Endothelial cell (in vitro differentiated cells): ENCODE measurements at places on chromosomes 2 and 18.

DNA sequence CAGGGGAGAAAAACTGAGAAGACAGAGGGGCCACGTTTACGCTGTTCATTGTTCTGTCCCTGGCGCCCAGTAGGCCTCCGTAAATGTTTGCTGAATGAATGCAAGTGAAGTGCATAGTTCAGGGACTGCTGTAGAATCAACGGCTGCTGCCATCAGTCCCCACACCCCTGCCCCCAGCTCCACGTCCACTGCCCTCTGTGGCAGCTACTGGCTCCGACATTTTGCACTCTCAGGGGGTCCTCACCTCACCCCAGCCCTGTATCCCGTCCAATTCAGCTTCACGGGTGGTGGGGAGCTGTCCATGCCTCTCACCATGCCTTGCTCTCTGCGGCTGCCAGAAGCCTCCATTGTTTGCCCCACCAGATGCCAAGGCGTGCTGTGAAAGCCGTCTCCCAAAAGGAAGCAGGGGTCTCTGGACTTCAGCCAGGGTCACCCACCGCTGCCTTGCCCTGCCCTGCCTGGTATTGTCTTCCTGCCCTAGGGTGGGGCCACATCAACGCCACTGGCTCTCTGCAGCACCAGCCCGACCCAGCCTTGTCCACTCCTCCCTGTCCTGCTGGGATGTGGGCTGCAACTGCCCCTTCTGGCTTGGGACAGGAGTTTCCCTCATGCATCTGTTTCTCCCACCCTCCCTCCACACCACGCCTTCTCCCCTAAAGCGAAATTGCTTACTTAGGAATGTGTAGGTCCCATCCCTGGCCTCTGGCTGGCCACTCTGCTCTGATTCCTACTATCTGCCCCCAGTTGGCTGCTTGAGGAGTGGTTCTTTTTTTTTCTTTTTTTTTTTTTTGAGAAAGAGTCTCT is 86.0 kb downstream of the RHOB start:
- H3K36me3 ChIP-seq, result no peaks in the 10 kb centered on the region
- H3K27me3 ChIP-seq, result peaks cover 2% of the 10 kb centered on the region
- peaks cover 6% of the 10 kb centered on the region for H3K4me1 ChIP-seq
- no peak for DNase-seq
- no peak overlapping the region for H3K27ac ChIP-seq

DNA sequence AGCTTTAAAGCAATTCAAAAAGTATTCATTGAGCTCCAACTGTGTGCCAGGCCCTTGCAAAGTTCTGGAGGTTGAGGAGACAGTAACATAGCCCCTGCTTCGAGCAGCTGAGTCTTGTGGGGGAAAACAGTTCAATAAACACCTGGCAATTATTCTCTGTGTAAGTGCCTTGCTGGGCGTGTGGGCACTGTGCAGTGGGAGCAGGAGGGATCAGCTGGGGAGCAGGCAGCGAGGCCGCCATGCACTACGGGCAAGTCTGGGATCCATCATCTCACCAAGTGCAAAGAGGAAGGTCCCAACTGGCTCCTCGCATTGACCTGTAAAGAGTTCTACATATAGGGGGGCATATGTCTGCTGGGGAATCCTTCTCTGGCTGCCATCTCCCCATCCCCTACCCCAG is 342.2 kb upstream of the HS6ST1 start:
- no peak for DNase-seq
- no peak overlapping the region for H3K4me3 ChIP-seq
- peaks cover 3% of the 10 kb centered on the region for H3K36me3 ChIP-seq
- peaks cover 5% of the 10 kb centered on the region for H3K27me3 ChIP-seq

- H3K4me1 ChIP-seq, result no peaks in the 10 kb centered on the region
- no peak overlapping the region for H3K27ac ChIP-seq
- H3K27me3 ChIP-seq, result peaks cover 6% of the 10 kb centered on the region
- no peaks in the 10 kb centered on the region for H3K36me3 ChIP-seq
- no peak overlapping the region for H3K4me3 ChIP-seq
These were observed 5.3 kb upstream of the SH3RF3 start for GRCh38 chr2:109123586-109124201.

- H3K36me3 ChIP-seq, result no peaks in the 10 kb centered on the region
- no peak overlapping the region for H3K4me3 ChIP-seq
- H3K4me1 ChIP-seq, result no peaks in the 10 kb centered on the region
- DNase-seq, result no peak
These were observed 58.5 kb upstream of the RAB27B start for GRCh38 chr18:54769526-54770464.

DNA sequence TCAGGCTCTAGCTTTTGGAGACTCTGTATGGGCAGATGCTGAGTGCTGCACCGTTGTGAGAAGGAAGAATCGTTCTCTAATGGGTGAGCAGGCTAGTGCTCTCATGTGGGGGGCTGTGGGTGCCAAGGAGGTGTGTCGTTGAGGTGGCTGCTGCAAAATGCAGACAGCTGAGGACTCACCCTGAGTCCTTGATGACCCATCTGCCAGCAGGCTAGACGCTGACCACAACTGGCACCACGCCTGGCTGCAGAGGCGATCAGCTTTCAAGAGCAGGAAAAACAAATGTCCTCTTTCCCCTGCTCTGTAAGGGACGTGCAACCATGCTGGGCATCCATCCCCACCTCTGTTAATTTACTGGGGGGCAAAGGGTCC is 48.2 kb downstream of the HAUS1 start:
- no peak overlapping the region for H3K27ac ChIP-seq
- H3K36me3 ChIP-seq, result peaks cover 3% of the 10 kb centered on the region
- H3K4me1 ChIP-seq, result no peaks in the 10 kb centered on the region
- no peak for DNase-seq
- no peaks in the 10 kb centered on the region for H3K27me3 ChIP-seq

DNA sequence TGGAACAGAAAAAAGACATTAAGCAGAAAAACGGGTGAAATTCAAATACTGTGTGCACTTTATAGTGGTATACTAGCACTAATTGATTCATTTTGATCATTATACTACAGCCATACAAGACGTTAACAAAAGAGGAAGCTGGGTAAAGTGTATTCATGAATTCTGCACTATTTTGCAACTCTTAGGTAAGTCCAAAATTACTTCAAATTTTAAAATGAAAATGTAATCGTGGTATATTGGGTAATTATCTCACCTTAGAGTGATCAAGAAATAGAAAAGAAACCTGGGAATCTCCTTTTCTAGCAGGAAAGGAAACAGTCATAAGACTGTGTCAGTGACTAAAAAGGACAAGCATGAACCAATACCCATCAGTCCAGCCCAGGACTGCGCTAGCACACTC is 5.4 kb downstream of the TGFBRAP1 start:
- H3K27ac ChIP-seq, result no peak overlapping the region
- H3K4me3 ChIP-seq, result no peak overlapping the region
- DNase-seq, result no peak
- peaks cover 7% of the 10 kb centered on the region for H3K27me3 ChIP-seq

DNA sequence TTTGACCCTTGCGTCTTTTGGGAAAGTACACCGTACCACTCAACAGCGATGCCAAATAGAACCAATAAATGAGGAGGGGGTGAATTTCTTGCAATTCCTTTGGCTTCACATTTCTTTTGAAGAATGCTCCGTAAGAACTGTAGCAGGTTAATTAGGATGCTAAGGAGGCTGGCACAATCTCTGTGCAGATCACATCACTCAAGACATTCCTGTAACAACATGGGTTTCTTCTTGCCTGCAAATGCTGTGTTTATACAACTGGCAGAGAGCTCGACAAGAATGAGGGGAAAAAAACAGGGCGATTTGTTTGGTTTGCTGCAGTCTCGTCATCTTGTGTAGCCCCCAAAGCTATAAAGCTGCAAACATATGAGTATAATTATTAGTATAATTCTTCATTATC is 424.8 kb upstream of the DCC start:
- no peak overlapping the region for H3K4me3 ChIP-seq
- no peaks in the 10 kb centered on the region for H3K36me3 ChIP-seq
- no peak overlapping the region for H3K27ac ChIP-seq
- H3K4me1 ChIP-seq, result no peaks in the 10 kb centered on the region
- DNase-seq, result no peak
- H3K27me3 ChIP-seq, result peaks cover 2% of the 10 kb centered on the region

DNA sequence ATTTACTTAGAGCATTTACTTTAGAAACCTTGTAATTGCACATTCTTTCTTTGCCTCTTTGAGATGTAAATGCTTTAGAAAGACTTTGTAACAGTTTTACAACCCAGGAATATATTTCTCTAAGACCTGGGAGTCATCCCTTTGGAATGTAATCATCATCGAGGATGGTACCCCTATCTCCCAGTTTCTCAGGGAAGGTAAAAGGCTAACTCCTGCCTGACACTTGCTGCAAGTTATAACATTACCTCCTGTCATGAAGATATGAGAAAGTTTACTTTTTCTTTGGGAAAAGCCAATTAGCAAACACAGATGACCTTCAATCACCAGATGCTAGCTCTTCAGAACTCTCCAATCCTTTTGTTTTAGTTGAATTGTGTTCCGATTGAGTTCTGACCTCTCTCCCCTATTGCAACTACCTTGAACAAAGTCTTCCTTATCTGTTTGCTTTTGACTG is 420.3 kb upstream of the FSIP2 start:
- no peaks in the 10 kb centered on the region for H3K4me1 ChIP-seq
- no peak for DNase-seq
- H3K27ac ChIP-seq, result no peak overlapping the region
- no peaks in the 10 kb centered on the region for H3K27me3 ChIP-seq
- H3K36me3 ChIP-seq, result no peaks in the 10 kb centered on the region

GRCh38 chr2:99648178-99648844 is 158.5 kb upstream of the REV1 start:
- H3K4me1 ChIP-seq, result peaks cover 6% of the 10 kb centered on the region
- no peaks in the 10 kb centered on the region for H3K36me3 ChIP-seq
- DNase-seq, result no peak
- H3K27me3 ChIP-seq, result peaks cover 3% of the 10 kb centered on the region
- no peak overlapping the region for H3K4me3 ChIP-seq

DNA sequence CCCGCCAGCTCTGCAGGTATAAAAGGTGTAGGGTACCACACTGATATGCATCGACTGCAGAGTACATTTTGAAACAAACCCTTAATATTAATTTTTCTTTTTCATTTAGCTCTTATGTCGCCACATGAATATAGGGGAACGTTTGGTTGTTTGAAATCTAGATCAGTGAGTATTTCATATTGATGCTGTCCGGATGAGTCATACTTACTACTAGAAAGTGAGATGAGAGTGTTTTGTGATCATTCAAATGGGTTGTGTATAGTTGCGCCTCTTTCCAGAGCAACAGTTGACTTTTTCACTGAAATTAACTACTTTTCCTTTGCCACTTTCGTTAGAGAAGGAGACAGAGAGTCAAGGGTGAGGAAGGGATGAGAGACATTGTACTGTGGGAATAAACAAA is 24.6 kb downstream of the NPAS2 start:
- H3K36me3 ChIP-seq, result peaks cover 25% of the 10 kb centered on the region
- H3K4me1 ChIP-seq, result peaks cover 8% of the 10 kb centered on the region
- no peak for DNase-seq
- H3K27ac ChIP-seq, result no peak overlapping the region

- H3K27ac ChIP-seq, result no peak overlapping the region
- H3K4me1 ChIP-seq, result no peaks in the 10 kb centered on the region
- no peak for DNase-seq
- no peaks in the 10 kb centered on the region for H3K27me3 ChIP-seq
- no peak overlapping the region for H3K4me3 ChIP-seq
- H3K36me3 ChIP-seq, result peaks cover 12% of the 10 kb centered on the region
These were observed 18.0 kb downstream of the NAB1 start for GRCh38 chr2:190666895-190667294.

GRCh38 chr18:23735021-23735464 is 45.8 kb downstream of the LAMA3 start:
- DNase-seq, result no peak
- peaks cover 10% of the 10 kb centered on the region for H3K4me1 ChIP-seq
- no peak overlapping the region for H3K4me3 ChIP-seq
- peaks cover 12% of the 10 kb centered on the region for H3K27me3 ChIP-seq
- H3K36me3 ChIP-seq, result no peaks in the 10 kb centered on the region

DNA sequence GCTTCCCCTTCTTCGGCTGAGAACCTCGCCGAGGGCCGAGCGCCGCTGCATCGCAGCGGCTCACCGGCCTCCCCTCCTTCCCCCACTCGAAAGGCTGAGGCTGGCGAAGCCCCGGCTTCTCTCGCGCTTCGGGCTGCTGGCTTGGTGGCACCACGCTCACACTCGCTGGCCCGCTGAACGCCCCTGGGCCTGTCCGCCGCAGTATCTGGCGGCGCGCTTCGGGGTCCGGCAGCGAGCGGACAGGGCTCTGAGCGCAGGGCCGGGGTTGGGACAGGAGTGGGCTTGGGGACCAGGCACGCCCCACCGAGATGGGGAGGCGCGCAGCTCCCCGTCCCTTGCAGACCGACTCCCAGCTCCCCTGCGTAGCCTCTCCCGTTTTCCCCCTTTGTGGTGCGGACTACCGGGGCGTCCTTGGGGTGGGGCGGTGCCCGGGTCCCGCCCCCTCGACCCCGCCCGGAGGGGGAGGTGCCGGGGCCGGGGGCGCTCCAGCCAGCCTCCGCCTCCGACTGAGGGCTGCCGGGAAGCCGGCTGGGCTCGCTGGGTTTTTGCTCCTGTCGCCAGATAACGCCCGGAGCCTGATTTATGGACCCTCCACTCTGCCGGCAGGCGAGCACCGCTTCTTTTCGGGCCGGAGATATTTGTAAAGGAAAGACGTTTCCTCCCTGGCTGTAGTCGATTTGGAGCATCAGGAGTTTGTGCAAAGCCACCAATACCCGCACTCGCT is 3.8 kb downstream of the GBX2 start:
- H3K27ac ChIP-seq, result no peak overlapping the region
- H3K36me3 ChIP-seq, result peaks cover 7% of the 10 kb centered on the region
- H3K4me1 ChIP-seq, result peaks cover 22% of the 10 kb centered on the region
- DNase-seq, result peak; percentile 51

GRCh38 chr2:19574778-19575260 is 216.4 kb upstream of the OSR1 start:
- no peak overlapping the region for H3K4me3 ChIP-seq
- H3K27ac ChIP-seq, result no peak overlapping the region
- H3K4me1 ChIP-seq, result peaks cover 29% of the 10 kb centered on the region
- no peak for DNase-seq
- no peaks in the 10 kb centered on the region for H3K36me3 ChIP-seq

DNA sequence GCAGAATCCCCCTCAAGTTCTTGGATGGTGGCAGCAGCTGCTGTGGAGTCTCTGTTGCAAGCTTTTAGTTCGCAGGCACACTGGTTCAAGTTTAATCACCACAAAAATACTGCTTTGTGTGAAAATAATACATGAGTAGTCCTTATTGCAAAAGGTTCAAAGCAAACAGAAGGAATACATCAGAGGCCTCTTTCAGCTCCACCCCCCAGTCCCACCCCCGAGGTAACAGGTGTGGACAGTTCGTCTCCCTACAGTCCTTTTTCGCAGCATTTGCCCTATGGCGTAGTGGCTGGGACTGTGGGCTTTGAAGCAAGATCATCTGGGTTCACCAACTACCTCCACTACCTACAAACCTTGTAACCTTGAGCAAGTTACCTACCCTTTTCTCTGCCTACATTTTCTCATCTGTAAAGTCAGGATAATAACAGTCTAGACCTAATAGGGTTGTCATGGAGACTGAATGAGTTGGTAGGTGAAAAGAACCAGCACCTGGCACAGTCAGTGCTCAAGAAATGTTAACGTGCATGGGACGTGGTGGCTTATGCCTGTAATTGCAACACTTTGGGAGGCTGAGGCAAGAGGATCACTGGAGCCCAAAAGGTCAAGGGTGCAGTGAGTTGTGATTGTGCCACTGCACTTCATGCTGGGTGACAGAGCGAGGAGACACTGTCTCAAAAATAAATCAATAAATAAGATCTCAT is 61.7 kb downstream of the TCF7L1 start:
- no peak overlapping the region for H3K27ac ChIP-seq
- DNase-seq, result no peak
- H3K36me3 ChIP-seq, result peaks cover 9% of the 10 kb centered on the region

GRCh38 chr18:9860682-9861081 is 25.1 kb upstream of the TXNDC2 start:
- no peak overlapping the region for H3K27ac ChIP-seq
- DNase-seq, result no peak
- H3K4me1 ChIP-seq, result peaks cover 24% of the 10 kb centered on the region
- H3K27me3 ChIP-seq, result peaks cover 4% of the 10 kb centered on the region
- H3K4me3 ChIP-seq, result peak overlapping the region; percentile 67
